Tibial artery (tissue), 4 donors: ENCODE measurements at places on chromosomes 16 and 17.
A peak's percentile ranks its signal among the peaks of the same experiment; 100 is the strongest.

- DNase-seq, result peak; percentile 26
Measured at GRCh38 chr17:57783338-57783742, 38.2 kb upstream of the CCDC182 start.

GRCh38 chr17:82108496-82108945, 10.5 kb upstream of the FASN start:
- no peak for DNase-seq

GRCh38 chr17:38857271-38857670, 3.8 kb upstream of the RPL23 start:
- no peak for DNase-seq

- no peak for DNase-seq
Measured at GRCh38 chr17:27601975-27602302, 29.0 kb upstream of the LGALS9 start.

DNA sequence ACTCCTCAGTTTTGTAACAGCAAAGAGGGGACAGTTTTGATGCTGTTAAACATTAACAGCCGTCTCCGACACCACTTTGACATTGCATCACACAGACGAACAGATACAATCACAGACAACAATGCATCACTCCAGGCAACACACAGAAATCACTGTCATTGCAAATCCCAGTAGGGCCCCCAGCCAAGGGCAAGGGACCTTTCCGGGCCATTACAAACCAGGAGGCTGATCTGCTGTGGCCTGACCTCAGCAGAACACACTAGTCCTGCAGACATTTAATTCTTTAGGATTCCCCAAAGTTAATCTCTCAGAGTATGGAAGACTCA, 136.2 kb upstream of the RCVRN start:
- DNase-seq, result no peak

DNA sequence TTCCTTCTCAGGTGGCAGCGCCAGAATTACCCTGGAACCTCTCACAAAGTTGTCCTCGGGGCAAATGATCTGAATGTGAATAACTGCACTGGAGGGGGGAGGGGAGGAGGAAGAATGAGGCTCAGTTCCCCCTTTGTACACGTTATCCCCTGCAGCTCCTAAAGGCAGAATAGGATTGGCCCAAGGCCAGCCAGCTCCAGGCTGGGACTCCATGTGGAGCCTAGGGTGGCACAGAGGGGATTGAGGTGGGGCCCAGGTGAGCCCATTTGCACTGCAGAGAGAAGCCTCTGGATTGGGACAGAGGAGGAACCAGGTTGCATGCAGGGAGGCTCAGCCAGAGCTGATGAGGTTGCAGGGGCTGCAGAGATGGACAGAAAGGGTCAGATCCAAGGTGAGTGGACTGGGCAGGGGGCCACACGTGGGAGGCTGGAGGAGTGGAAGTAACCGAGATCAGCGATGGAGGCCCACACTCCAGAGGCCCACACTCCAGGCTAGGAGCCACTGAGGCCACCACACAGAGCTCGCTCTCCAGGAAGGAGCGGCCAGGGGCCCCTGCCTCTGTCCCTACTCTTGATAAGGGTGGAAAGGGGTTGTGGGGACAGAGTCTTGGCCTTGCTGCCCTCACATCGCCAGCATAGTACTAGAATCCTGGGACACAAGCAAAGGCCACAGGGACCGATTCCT, 78.6 kb downstream of the RBFOX3 start:
- DNase-seq, result no peak

- peak; percentile 29 for DNase-seq
Measured at GRCh38 chr16:64615630-64616280, 506.1 kb downstream of the CDH11 start.

DNA sequence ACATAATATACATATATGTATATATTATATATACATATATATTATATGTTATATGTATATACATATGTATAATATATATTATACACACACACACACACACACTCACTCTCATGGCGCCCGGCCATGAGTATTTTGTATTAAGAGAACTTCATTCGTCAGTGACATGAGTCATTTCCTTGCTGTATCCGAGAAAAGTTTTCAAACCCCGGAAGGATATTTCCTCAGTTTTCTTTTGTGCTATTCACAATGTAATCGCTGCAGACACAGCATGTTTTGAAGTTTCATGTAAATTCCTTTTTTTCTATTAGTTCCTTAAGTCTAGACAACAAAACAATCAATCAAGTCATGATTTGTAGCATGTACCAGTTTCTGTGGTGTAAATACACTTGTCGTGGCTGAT, 33.3 kb downstream of the OR1D5 start:
- peak; percentile 37 for DNase-seq

GRCh38 chr16:82055728-82056549, 20.9 kb downstream of the HSD17B2 start:
- no peak for DNase-seq

GRCh38 chr17:57413848-57414651, 157.7 kb downstream of the MSI2 start:
- DNase-seq, result no peak

DNA sequence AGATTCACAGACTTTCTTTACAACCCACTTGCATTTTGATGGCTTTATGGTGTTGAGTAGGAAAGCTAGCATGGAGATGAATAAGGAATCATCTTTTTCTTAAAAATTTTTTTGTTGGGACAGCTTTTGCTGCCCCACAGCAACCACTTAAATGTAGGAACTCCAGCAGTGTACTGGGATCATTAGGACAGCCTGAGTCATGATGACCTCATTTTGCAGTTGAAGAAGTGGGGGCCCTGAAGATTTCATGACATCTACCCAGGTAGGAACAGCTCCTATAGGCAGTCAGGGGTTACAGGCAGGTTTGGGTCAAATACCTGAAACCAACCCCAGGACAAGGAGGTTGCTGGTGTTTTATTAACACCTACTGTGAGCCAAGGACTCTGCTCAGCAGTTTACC, 2.1 kb downstream of the METTL22 start:
- no peak for DNase-seq

GRCh38 chr16:51129105-51129504, 22.0 kb downstream of the SALL1 start:
- no peak for DNase-seq

DNA sequence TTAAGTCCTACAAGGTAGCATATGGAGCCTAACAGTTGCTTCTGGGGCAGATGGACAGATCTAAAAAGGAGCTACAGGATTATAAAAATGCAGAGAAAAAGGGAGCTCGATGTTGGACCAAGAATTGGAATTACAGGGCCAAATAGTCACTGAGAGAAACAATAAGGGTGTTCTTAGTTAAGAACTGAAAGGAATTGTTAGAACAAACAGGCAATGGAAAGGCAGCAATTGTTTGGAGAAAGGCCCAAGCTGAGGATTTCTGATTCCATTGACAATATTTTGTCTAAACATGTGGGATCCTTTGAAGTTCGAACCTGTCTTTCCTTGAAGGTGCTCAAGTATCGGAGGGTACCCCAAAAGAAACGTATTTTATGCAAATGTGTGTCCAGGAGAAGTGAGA, 513.6 kb upstream of the CDH8 start:
- DNase-seq, result no peak

- no peak for DNase-seq
Measured at GRCh38 chr16:12721841-12722421, 81.8 kb downstream of the CPPED1 start.

GRCh38 chr17:1590029-1590746, 27.6 kb upstream of the PITPNA start:
- peak; percentile 75 for DNase-seq

DNA sequence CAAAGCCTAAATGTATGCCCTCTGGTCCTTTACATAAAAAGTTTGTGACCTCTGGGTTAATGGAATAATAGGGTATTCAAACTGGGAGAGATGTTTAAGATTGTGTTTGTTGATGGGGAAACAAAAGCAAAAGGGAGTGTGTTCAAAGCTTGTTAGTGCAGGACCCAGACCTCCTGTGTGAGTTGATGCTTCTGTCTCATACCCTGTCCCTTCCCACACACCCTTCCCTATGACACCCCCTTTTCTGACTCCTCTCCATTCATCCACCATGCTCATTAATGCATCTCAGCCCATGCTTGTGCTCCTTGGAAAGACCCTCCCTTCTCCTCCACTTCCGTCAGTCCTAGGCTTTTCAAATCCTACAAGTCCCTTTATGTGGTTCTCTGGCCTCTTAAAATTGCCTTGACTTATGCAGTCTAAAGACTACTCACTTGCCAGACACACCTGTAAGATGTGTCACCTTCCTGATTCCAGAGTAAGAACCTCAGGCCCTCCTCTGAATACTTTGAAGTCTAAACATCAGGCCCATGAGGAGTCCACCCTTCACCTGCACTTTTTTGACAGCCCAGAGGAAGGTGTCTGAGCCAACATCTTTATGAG, 128.0 kb upstream of the CACNG5 start:
- no peak for DNase-seq

DNA sequence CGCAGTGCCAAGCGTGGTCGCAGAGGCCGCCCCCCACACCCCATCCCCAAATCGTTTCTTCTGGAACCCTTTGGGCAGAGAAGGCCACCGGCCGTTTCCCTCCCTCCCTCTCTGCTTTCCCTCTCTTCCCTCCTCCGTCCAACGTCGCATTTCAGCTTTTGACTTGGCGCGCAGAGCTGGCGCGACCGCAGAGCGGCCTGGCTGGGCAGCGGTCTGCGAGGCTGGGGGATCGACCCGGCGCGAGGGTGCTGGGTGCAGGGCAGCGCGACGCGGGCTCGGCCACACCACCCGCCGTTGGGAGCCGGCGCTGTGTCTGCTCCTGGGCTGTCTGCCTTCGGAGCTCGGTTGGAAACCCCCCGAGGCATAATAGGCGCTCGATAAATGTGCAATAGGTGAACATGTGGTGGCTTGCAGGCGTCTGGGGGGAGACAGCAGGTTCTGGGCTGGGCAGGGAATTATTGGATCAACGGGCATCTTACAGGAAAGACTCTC, 2.8 kb upstream of the NTN3 start:
- DNase-seq, result no peak

GRCh38 chr17:45061606-45062205, 589 bp downstream of the NMT1 start:
- DNase-seq, result no peak

DNA sequence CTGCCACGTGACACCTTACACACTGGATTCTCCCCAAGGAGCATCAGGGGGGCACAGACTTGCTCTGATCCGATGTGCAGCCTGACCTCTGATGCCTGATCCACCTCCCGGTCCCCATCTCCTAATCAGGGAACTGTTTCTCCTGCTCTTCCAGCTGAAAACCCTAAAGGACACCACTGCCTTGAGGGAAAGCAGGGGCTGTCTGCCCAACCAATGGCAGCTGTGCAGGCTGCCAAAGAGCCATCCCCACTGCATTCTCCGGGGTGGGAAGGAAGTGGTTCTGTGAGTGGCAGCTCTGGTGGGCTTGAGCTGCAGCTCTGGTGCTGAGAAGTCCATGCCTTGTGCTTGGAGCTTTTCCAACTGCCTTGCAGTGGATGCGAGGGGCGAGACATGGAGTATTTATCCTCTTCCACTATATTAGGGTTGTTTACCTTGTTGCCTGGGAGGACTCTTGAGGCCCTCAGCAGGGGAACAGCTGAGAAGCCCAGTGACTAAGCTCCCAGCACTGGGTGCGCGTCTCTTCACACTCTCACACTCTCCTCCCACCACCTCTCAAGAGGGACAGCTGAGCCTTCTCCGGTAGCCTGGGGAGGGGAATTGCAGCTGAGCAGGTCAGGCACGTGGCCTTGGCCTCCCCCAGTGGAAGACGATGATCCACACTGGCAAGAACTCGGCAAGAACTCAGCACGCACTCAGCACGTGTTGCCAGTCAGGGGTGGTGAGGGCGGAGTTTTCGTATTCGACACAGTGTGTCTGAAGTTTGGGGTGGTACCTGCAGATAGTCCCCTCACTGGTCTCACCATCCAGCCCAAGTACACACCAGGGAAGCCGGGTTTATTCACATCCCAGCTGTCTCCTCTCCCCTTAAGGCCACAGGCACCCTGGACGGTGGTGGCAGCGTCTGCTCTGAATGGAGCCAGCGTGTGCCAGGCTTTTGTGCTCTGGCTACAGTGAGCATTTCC, 21.1 kb upstream of the SPATA32 start:
- no peak for DNase-seq

DNA sequence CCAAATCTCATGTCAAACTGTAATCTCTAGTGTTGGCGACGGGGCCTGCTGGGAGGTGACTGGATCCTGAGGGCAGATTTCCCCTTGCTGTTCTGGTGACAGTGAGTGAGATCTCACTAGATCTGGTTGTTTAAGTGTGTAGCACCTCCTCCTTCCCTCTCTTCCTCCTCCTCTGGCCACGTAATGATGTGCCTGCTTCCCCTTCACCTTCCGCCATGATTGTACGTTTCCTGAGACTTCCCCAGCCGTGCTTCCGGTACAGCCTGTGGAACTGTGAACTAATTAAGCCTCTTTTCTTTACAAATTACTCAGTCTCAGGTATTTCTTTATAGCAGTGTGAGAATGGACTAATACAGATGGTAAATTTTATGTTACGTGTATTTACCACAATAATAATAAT, 49.2 kb downstream of the METTL16 start:
- no peak for DNase-seq

- DNase-seq, result no peak
Measured at GRCh38 chr17:56011406-56012131, 141.7 kb upstream of the ANKFN1 start.

DNA sequence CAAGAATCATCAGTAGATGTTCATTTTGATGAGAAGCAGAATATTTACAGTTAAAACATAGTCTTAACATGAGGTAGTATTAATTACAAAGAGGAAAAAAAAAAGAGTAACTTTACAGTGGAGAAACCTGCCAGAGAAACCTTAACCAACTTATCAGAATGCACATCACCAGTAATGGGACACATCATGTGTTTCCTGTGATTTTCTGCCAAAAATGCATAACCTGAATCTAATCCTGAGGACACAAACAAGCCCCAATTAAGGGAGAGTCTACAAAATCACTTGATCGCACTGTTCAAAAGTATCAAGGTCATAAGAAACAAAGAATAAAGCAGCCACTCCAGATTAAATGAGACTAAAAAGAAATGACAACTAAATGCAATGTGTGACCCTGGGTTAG, 18.2 kb upstream of the QRICH2 start:
- DNase-seq, result no peak

GRCh38 chr17:38467491-38467890, 39.2 kb downstream of the ARHGAP23 start:
- DNase-seq, result no peak

GRCh38 chr17:54124456-54124855, 301.7 kb downstream of the KIF2B start:
- no peak for DNase-seq

GRCh38 chr16:81417210-81417609, 27.4 kb upstream of the CMIP start:
- no peak for DNase-seq
